Ascending aorta (tissue), 2 donors: ENCODE measurements at places on chromosomes 4 and X. TPM values are rescaled to one million over a fixed set of nuclear protein-coding genes. Genes with fewer than 3 reads are reported as not detected.

- no peak for DNase-seq
Measured at GRCh38 chrX:19554786-19555185, 39.5 kb upstream of the MAP3K15 start.

GRCh38 chr4:185874516-185875230 is 62.7 kb upstream of the SORBS2 start:
- no peak for DNase-seq

DNA sequence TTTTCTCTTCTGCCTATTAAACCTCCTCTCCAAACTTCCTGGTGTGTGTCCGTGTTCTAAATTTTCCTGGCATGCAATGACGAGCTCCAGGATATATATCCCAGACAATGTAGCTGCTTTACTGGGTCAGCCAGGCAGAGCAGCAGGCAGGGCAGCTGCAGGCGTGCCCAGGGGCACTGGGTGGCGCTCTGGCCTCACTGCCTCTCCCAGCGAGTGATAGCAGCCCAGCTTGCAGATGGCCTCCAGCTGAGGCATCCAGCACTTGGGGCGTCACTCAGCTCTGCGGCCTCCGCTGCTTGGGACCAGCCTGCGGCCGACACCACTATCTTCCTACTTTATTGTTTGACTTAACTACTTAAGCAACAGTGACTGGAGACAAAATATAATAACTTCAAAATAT is 23.0 kb upstream of the UBA6 start:
- no peak for DNase-seq

CSAG2 gene
- total RNA-seq: not detected
